ENCODE measurements at places on chromosomes 2 and 18.

GRCh38 chr2:145682546-145683157, 1162.7 kb upstream of the ZEB2 start:
- peak; percentile 36 for DNase-seq

- DNase-seq = no peak
Observed at GRCh38 chr18:80124131-80124530, 15.1 kb downstream of the ADNP2 start.

DNA sequence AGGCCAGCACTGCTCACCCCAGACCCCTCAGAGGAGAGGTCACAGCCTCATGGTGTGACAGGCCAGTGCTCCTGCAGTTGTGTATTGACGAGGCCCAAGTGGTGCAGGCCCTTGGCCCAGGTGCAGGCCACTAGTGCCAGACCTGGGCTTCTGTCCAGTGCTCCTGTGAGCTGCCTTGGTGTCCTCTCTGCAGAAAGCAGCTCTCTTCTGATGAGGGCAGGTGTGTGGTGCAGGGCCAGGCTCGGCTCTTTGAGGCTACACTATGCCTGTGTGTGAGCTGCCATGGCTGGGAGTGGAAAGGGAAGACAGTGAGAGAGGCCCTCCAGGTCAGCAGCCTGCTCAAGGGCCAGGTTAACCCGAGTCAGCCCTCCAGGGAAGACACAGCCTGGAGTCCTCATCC, 17.1 kb downstream of the EHD3 start:
- no peak for DNase-seq

- DNase-seq = no peak
Observed at GRCh38 chr2:127313406-127313805, 19.5 kb upstream of the ERCC3 start.
